ENCODE measurements at places on chromosomes 1 and 21.
A peak's percentile ranks its signal among the peaks of the same experiment; 100 is the strongest.

DNA sequence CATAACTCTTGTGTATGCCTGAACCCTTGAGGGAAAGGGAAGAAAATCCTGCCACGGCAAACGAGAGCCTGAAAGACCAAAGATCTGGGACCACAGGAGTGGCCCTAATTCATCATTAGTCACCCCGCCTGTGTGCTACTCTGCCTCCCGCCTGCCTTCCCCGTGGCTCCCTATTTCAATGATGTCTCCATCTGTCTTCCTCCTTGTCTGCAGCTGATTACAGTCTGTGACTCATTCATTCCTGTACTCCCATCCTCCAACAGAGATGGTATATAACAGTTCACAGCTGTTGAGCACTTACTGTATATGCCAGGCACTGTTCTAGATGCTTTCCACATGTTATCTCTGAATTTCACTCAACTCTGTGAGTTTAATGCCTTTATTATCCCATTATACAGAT is 96.6 kb downstream of the SEC16B start:
- DNase-seq = peak; percentile 16

DNA sequence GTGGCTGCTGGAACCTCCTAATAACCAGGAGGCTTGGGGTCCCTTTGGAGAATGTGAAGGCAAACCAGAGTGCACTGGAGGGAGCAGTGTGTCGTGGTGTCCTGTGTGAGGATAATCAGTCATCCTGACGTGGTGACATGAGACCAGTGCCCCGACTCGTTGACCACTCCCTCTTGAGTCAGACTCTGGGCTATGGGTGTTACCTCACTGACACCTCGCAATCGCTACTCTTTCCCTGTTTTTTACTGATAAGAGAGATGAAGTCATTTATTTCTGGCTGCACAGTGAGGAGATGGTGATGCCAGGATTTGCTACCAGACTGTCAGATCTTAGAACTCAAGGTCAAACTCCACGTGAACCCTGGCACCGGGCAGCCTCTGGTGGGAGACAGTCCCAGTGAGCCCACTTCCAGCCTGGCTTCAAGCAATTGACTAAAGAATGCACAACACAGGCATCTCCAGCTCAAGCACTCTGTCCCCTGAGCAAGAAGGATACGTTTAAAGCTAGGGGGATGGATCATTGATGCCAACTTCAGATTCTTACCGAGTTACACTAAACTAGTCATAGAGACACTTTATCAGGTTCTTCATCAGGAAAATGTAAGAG is 30.3 kb downstream of the UBASH3A start:
- peak; percentile 93 for DNase-seq

DNA sequence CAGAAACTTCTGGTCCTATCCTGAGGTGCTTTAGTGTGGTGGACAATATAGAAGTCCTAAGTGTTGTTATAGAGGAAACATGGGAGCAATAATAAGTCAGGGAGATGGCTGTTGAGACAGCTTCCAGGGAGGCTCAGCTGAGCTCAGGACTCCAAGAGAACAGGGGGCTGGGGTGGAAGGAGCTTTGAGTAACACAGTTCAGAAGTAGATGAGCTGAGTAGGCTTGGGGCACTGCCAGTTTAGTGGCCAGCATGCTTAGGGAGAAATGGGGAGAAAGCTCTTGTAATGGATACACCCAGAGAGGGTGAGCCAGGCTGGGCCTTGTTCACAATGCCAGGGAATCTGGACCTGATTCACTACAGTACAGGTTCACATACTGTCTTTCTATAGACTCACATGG is 201.6 kb downstream of the DAB1 start:
- no peak for DNase-seq

- DNase-seq = no peak
Observed at GRCh38 chr1:241857131-241857530, 9.1 kb downstream of the EXO1 start.

DNA sequence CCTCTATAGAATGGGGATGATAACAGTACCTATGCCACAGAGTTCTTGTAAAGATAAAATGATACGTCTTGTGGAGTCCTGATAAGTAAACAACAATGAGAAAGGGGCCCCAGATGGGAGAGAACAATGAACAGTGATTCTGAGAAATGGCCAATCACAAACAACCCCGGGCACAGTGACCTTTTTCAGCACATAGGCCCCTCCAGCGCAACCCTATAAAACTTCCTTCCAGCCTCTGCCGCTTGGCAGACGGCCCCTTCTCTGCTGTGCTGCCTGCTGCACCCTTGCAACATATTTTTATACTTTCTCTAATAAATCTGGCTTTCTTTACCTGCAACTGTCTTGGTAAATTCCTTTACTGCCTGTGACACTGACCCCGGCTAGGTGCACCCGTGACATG is 8.9 kb downstream of the RCAN1 start:
- DNase-seq = no peak

DNA sequence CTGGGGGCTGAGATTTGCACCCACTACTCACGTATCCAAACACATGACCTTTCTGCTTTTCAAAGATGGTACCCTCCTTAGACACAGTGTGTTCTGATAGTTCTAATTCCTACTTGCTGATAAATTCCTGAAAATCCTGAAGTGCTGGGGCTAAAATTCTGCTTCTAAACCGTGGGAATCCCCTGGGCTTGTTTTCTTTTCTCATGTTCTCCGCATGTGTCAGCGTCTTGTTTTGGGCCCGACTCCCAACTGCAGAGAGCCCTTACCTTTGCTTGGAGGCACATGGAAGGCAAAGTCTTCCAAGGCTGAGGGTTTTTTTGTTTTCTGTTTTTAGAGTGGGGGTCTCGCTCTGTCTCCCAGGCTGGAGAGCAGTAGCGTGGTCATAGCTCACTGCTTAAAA is 27.2 kb downstream of the PSMG1 start:
- DNase-seq = no peak

- DNase-seq = no peak
Observed at GRCh38 chr1:18764362-18764761, 95.1 kb downstream of the TAS1R2 start.

DNA sequence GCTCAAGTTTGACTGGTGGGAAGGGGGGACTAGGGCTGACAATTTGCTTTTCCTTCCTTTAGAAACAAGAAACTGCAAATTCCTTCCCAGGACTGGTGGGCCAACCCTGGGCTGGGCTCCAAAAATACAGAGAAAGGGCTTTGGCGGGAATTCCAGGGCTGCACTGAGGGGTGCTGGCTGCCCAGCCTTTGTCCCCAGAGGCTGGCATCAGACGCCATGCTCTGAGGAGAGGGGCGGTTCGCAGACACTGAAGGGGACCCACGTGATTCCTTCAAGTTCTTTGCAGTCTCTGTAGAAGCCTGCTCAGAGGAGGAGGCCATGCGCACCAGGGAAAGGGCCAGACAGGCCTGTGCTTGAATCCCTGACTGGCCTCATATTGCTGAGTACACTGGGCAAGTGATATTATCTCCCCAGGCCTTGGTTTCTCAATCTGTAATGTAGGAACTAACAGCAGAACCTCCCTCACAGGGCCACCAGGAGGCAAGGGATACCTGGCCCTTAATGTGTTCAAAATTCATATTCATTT is 119.5 kb downstream of the EPHB2 start:
- no peak for DNase-seq
